ENCODE measurements at places on chromosomes 7 and 10.

DNA sequence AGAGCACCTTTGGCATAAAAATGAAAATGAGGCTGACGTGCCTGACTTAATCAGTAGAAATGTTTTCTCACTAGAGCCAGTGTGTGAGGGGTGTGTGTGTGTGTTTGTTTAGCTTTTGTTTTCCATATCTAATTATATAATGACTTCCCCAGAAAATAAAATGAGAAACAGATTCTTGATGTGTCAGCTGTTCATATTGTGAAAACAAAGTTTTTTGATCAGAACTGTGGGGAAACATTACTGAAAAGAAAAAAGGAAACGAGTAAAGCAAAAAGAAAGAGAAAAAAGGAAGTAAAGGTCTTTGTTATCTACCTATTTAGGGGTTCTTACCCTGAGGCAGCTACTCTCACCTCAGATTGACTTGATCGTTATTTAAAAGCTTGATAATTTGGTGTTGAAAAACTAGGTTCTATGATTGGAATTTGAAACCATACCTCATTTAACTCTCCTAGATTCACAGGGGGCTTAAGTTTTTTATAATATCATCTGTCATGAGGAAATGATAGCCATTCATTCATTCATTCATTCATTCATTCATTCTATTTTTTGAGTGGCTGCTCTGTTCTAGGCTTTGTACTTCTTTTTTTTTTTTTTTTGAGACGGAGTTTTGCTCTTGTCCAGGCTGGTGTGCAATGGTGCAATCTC is 58.0 kb downstream of the CREM start:
- DNase-seq = no peak

DNA sequence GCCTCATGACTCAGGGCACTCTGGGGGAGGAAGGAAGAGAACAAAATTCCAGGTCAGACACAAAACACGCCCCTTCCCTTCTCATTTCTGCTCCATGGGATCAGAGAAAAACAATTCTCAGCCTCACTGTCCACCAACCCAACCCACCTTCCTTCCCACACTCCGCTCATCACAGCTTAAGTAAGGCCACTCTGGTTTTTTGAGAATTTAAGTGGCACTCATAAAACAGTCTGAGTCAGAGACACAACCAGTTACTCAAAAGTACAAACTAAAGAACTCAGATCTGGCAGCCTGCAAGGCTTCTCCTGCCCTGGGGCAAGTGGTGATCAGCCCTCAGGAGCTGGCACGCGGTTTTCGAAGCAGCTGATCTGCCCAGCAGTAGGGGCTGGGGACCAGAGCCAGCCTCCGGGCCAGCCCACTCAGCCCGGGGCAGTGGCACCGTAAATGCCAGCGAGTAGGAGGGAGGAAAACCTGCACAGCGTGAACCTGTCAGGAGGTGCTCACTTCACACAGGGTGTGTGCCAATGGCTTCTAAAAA is 39.1 kb upstream of the ABLIM1 start:
- no peak for DNase-seq

DNA sequence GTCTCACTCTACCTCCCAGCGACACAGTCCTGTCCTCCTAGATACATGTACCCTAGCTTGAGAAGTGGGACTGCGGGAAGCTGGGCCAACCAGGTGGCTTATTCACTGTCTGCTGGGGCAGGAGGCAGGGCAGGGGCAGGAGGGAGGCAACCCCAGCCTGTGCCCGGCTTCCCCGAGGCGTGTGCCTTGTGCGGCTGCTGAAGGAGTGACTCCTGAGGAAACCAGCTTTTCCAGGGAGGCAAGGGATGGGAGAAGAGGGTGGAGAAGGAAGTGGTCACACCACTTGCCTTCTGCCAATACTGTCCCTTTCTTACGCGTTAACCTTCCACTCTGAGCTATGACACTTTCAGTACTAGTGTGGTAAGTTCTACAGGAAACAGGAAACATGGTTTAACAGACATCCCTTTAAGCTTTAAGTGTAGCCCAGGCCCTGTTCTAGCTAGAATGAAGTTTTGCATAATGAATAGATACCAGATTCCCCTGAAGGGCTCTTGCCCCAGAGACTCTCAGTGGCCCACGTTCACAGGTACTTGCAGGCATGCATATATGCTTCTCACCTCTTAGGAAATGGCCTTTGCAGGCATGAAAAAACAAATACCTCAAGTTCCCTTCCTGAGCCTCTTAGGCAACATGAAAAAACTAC is 40.6 kb downstream of the SYPL1 start:
- no peak for DNase-seq

- no peak for DNase-seq
These were observed 73.5 kb downstream of the DNAJB9 start for GRCh38 chr7:108643136-108643535.

- no peak for DNase-seq
These were observed 75.1 kb downstream of the ANKRD61 start for GRCh38 chr7:6106140-6106904.

DNA sequence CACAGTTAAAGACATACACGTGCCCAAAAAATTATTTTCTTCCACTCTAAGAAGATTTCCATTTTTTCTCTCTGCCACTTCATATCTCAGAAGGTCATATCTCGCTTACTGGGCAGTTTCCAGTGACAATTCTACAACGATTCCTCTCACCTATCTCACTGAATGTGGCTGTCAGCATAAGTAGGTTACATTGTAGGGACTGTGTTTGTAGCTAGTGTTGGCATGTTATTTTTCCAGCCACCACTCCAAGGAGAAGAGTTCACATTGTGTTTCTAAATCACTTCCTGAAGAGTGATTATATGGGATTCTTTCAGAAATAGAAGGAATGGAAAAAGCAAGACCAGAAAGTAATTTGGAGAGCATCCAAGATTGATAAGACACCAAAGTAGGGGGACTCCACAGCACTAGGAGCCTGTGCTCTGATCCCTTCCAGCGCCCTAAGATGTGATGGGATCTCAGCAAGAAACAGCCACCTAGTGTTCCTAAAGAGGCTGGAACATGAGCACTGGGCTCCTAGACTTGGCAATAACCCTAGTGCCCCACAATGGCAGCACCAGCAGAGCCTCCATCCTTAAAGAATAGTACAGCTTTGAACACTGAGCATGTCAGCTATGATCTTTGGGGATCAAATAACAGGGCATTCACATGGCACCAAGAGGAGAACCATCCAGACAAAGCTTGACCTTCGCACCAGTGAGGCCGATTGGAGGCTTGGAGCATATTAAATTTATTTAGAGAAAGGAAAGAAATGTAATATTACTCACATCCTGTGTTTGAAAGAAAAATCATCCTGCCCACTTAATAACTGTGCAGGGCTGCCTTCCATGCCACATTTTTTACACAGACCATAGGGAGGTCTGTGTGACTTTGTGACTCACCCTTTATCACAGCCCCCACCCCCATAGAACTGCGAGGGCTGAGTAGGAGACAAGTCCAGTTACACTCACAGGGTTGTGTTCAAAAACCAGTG is 51.8 kb downstream of the CAV1 start:
- no peak for DNase-seq

- DNase-seq = no peak
These were observed 57.4 kb downstream of the CAV1 start for GRCh38 chr7:116582164-116582732.

DNA sequence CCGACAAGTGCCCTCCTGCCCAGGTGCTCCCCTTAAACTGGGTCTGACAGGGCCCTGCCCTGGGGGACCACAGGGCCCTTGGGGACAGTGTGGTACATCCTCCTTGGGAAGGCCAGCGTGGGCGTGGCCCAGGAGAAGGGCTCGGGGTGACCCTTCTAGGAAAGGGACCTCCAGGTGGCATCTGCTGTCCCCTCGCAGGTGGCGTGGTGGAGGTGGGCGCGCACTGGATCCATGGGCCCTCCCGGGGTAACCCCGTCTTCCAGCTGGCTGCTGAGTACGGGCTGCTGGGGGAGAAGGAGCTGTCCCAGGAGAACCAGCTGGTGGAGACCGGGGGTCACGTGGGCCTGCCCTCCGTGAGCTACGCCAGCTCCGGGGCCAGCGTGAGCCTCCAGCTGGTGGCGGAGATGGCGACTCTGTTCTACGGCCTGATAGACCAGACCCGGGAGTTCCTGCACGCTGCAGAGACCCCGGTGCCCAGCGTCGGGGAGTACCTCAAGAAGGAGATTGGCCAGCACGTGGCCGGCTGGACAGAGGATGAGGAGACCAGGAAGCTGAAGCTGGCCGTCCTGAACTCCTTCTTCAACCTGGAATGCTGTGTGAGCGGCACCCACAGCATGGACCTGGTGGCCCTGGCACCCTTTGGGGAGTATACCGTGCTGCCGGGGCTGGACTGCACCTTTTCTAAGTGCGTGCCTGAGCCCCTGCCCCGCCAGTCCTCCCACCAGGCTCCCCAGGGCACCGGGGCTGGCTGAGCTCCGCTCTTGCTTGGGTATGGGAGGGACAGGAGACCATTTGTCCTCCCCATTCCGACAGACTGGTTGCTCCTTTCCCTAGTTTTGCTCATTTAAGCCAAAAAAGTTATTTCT is 972 bp downstream of the PAOX start:
- no peak for DNase-seq

- DNase-seq = no peak
These were observed 588.6 kb downstream of the DNAJB6 start for GRCh38 chr7:157925383-157925875.

- DNase-seq = no peak
These were observed 147.8 kb upstream of the EEPD1 start for GRCh38 chr7:36005293-36005692.

DNA sequence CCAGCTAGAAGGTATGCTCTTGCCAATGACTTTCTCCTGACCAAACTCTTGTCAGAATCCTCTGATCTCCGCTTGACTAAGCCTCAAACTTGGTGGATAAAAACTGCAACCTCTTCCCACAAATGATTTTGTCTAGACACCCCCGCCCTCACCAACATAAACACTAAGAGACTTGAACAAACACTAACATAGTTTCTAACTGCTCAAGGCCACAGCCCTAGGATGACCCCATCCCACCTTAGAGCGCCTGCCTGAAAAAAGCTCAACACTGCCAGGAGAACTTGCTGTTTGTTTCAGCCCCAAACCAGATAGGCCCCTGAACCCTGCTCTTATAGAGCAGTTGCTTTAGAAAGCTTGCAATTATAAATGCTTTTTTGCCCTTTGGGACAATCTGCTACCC is 71.8 kb downstream of the LRRN3 start:
- no peak for DNase-seq

DNA sequence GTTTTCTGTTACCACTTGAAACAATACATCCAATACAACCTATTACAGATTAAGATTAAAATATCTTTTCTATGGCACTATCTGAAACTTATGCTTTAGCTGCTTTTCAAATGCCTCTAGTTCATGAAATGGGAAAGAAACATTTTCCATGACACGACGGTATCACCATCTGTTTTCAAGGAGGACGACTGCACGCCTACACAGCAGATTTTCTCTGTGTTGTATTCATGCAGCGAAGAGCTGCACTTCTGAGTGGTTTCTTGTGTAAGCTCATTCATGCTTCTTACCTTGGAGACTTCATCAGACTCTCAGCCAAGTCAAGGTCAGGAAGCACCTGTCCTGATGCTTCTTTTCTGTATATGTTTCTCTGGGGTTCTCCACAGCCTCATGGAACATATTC is 179.2 kb downstream of the DYNC1I1 start:
- DNase-seq = no peak

GRCh38 chr10:3226960-3227744 is 54.6 kb upstream of the PITRM1 start:
- no peak for DNase-seq

- DNase-seq = peak; percentile 46
These were observed 56.3 kb upstream of the MDFIC start for GRCh38 chr7:114865564-114865963.

GRCh38 chr10:6394084-6394483 is 186.0 kb downstream of the PRKCQ start:
- no peak for DNase-seq

GRCh38 chr7:4102231-4102841 is 579.8 kb upstream of the FOXK1 start:
- no peak for DNase-seq

- DNase-seq = no peak
These were observed 189.2 kb downstream of the THSD7A start for GRCh38 chr7:11642841-11643240.

- no peak for DNase-seq
These were observed 35.0 kb downstream of the PRR15 start for GRCh38 chr7:29598613-29599012.

DNA sequence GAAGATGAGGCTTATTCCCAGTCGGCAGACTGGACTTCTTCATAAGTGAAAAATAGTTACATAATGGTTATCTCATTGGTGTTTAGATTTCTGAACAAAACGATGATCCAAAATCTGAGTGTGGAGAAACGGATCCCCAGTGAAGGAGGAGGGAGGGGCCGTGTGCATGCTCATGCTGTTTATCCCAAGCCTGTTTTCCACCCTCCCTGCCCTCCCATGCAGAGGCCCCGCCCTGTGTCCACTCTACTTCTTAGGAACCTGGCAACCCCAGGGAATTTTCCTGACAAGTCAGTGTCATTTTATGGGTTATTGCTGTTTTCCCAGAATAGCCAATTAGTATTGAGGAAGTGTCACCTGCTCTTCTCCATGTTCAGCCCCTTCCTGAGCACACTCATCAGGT is 174.0 kb downstream of the CELF2 start:
- DNase-seq = no peak

Measured in glutamatergic neuron (in vitro differentiated cells).